Tibial nerve (tissue), 4 donors: ENCODE measurements at places on chromosomes 4 and X. TPM values are rescaled to one million over a fixed set of nuclear protein-coding genes. Genes with fewer than 3 reads are reported as not detected.

DNA sequence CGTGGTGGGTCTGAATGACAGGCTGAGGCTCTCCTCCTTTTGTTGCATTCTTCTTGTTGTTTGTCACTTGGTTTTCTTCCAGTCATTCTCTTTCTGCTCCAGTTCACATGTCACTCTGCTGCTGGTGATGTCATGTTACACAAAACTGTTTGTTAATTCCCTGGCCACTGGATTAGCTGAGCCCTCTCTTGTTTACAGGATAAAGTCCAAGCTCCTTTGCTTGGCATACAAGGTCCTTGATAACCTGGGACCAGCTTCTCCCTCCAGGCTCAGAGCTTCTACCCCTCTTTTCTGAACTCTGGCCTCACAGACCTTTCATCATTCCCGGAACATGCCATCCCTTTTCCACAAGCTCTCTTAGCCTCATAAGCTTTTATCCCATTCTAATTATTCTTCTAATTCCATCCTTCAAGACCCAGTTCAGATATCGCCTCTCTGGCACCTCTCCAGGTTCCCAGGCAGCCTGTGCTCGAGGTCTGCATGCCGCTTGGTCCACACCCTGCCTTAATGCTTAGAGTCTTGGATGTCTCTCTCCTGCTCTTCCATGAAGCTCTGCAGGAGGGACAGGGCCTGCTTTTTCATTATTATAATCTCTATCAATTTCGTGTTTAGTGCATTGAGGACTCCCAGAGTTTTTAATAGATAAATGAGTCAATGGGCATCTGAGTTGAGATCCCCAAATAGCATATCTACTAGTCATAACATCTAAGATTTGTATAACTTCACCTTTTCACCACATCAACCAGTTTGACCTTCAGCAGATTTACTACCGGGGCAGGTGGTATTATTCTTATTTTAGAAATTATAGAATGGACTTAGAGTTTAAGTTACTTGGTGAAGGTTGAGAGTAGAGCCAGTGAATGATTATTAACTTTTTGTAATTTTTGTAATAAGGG, 98.7 kb downstream of the TMEM131L start:
- no peaks in the 10 kb centered on the region for H3K4me1 ChIP-seq
- DNase-seq, result no peak

GRCh38 chr4:154626793-154627484, 14.5 kb upstream of the FGG start:
- H3K36me3 ChIP-seq, result no peaks in the 10 kb centered on the region
- no peak for DNase-seq
- H3K4me1 ChIP-seq, result no peaks in the 10 kb centered on the region
- H3K27me3 ChIP-seq, result no peaks in the 10 kb centered on the region
- no peak overlapping the region for H3K27ac ChIP-seq
- peak overlapping the region; percentile 34 for H3K4me3 ChIP-seq

GRCh38 chr4:6929339-6929811, 19.7 kb downstream of the TBC1D14 start:
- H3K27me3 ChIP-seq, result no peaks in the 10 kb centered on the region
- peak overlapping the region; percentile 64 for H3K27ac ChIP-seq
- no peak overlapping the region for H3K4me3 ChIP-seq
- DNase-seq, result no peak

GRCh38 chr4:98601708-98602107, 56.7 kb downstream of the TSPAN5 start:
- DNase-seq, result no peak
- no peaks in the 10 kb centered on the region for H3K36me3 ChIP-seq
- H3K27ac ChIP-seq, result no peak overlapping the region
- H3K4me1 ChIP-seq, result no peaks in the 10 kb centered on the region
- no peak overlapping the region for H3K4me3 ChIP-seq

- no peaks in the 10 kb centered on the region for H3K36me3 ChIP-seq
- H3K4me3 ChIP-seq, result peak within 1 kb of the TSS; percentile 74
- DNase-seq, result peak; percentile 41
- H3K4me1 ChIP-seq, result peaks cover 12% of the 10 kb centered on the region
- peak within 1 kb of the TSS; percentile 71 for H3K27ac ChIP-seq
These were observed at the start of gene TSPAN5 for GRCh38 chr4:98658287-98659105. Gene TSPAN5, minus strand, starts transcription at chr4:98658611.

GRCh38 chr4:38516190-38516589, 147.8 kb upstream of the KLF3 start:
- no peak overlapping the region for H3K27ac ChIP-seq
- H3K27me3 ChIP-seq, result no peaks in the 10 kb centered on the region
- H3K36me3 ChIP-seq, result no peaks in the 10 kb centered on the region
- H3K4me1 ChIP-seq, result no peaks in the 10 kb centered on the region

DNA sequence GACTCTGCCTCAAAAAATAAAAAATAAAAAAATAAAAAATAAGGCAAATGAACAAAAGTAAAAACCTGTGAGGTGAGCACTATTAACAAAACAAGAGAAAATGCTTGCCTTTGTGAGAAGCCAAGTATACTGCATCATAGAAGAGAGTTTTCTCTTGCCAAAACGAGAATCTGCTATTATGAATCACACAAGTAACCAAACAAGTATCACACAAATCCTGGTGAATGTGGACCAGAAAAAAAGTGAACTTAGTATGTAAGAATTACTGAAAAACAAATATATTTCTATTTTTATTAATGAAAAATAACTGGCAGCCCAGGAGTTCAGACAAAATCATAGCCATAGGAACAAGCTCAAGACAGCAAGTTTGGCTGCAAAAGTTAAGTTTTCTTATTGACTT, 193.5 kb downstream of the PDGFC start:
- no peak for DNase-seq
- no peak overlapping the region for H3K4me3 ChIP-seq
- H3K27ac ChIP-seq, result no peak overlapping the region
- no peaks in the 10 kb centered on the region for H3K36me3 ChIP-seq
- H3K27me3 ChIP-seq, result no peaks in the 10 kb centered on the region
- H3K4me1 ChIP-seq, result no peaks in the 10 kb centered on the region

DNA sequence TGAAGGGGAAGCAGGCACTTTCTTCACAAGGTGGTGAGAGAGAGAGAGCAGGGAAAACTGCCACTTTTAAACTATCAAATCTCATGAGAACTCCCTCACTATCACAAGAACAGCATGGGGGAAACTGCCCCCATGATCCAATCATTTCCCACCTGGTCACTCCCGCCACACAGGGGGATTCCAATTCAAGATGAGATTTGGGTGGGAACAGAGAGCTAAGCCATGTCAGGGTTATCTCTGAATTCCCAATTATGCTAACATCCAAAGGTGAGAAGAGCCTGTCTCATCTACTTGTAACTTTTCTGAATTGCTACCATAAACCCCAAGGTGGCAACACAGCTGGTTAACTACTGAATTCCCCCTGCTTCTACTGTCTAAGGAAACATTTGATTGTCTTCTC, 758.5 kb downstream of the ADGRL3 start:
- H3K27me3 ChIP-seq, result no peaks in the 10 kb centered on the region
- H3K27ac ChIP-seq, result no peak overlapping the region
- H3K4me3 ChIP-seq, result no peak overlapping the region
- no peak for DNase-seq
- H3K36me3 ChIP-seq, result peaks cover 4% of the 10 kb centered on the region

GRCh38 chr4:100130491-100130890, 59.8 kb downstream of the DDIT4L start:
- no peak overlapping the region for H3K27ac ChIP-seq
- H3K27me3 ChIP-seq, result no peaks in the 10 kb centered on the region
- DNase-seq, result no peak
- no peaks in the 10 kb centered on the region for H3K4me1 ChIP-seq
- H3K36me3 ChIP-seq, result no peaks in the 10 kb centered on the region
- no peak overlapping the region for H3K4me3 ChIP-seq

GRCh38 chrX:4110964-4111363, 397.5 kb upstream of the PRKX start:
- H3K27ac ChIP-seq, result no peak overlapping the region
- no peaks in the 10 kb centered on the region for H3K36me3 ChIP-seq
- H3K4me1 ChIP-seq, result no peaks in the 10 kb centered on the region
- H3K27me3 ChIP-seq, result no peaks in the 10 kb centered on the region
- H3K4me3 ChIP-seq, result no peak overlapping the region

DNA sequence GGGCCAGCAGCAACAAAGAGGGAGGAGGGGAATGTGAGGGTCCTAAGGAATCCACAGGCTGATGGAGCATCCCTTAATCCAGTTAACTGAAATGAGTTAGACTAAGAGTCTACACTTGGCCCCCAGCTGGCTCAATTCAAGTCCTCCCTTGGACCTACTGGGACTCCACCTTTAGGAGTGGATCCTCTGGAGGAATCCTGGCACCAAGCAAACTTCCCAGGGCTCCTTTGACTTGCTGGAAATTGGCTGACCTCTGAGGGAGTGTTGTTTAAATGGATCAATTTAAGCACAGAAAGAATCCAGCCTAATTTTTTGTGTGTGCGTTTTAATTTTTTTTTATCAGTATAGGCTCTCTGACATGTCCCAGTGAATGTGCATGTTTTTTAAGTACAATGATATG, 114.7 kb downstream of the SHROOM3 start:
- H3K4me3 ChIP-seq, result no peak overlapping the region
- no peak for DNase-seq
- no peaks in the 10 kb centered on the region for H3K4me1 ChIP-seq
- no peaks in the 10 kb centered on the region for H3K27me3 ChIP-seq
- H3K27ac ChIP-seq, result no peak overlapping the region
- H3K36me3 ChIP-seq, result no peaks in the 10 kb centered on the region

DNA sequence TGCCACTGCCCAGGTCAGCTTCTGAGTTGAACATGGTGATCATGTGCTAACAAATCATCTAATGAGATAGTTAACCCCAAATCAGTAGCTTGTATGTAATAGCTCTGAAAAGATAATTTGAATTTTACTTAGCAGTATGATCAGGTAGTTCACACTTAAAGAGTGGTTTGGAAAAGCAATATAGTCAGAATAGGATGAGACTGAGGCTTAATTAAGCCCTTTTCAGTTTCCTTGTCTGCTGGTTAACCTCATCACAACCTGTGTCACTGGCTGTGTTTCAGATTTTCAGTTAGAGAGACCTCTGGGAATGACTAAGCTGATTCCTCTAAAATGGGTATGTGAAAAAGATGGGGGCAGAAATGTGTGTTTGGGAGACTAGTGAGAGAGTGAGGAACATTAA, 38.1 kb downstream of the GPR174 start:
- H3K4me1 ChIP-seq, result no peaks in the 10 kb centered on the region
- H3K27ac ChIP-seq, result no peak overlapping the region
- H3K36me3 ChIP-seq, result no peaks in the 10 kb centered on the region
- no peak for DNase-seq
- peaks cover 4% of the 10 kb centered on the region for H3K27me3 ChIP-seq
- no peak overlapping the region for H3K4me3 ChIP-seq

GRCh38 chr4:80307774-80308465, 27.6 kb upstream of the CFAP299 start:
- H3K27me3 ChIP-seq, result no peaks in the 10 kb centered on the region
- no peaks in the 10 kb centered on the region for H3K4me1 ChIP-seq
- H3K27ac ChIP-seq, result no peak overlapping the region
- no peaks in the 10 kb centered on the region for H3K36me3 ChIP-seq
- no peak for DNase-seq

FGFRL1 gene
- total RNA-seq, result 39.6 TPM

PCGF3 gene
- 54.8 TPM for total RNA-seq

SRPX gene
- total RNA-seq, result 121 TPM

PRDM5 gene
- 18.9 TPM for total RNA-seq

AKAP14 gene
- total RNA-seq, result not detected

DRP2 gene
- 94.5 TPM for total RNA-seq
